Esophagus mucosa (tissue), 1 donor: ENCODE measurements at places on chromosomes 5 and 9.

DNA sequence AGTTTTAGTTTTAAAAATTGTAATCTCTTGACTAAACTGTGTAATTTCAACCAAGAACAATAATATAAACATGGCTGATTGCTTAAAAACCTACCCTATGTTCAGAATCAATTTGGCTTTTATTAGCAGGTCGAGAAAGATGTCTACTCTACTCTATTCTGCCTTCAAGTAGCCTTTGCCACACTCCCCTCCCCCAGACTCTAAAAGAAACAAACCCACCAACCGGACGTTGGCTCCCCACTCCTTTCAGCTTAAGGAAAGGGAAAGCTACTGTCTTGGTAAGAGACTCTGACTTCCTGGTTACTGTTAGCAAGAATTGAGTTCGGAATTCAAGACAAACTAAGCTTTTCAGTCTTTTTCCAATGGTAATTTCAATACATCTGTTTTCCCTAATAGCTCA lies 46.7 kb downstream of the TNFAIP8 start:
- no peak for ATAC-seq

DNA sequence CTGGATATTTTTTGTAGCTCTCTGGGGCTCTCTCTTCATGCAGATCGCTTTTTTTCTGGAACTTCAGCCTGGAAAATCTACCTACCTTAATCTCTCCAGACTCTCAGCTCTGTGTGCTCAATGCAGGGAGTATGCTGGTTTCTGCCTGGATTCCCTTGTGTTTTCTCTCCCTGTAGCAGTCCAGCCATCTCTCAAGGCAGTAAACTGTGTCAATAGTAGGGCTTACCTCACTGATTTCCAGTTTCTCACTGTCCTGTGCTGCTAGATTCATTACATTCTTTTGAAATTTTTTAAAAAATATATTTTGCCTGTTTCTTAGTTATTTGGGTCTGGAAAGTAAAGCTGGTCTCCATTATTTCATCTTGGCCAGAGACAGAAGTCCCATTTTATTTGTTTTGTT lies 951.4 kb downstream of the NR2F1-AS1 start:
- ATAC-seq, result no peak

- no peak for ATAC-seq
These were observed 5.3 kb downstream of the SLC12A7 start for GRCh38 chr5:1106385-1107166.

DNA sequence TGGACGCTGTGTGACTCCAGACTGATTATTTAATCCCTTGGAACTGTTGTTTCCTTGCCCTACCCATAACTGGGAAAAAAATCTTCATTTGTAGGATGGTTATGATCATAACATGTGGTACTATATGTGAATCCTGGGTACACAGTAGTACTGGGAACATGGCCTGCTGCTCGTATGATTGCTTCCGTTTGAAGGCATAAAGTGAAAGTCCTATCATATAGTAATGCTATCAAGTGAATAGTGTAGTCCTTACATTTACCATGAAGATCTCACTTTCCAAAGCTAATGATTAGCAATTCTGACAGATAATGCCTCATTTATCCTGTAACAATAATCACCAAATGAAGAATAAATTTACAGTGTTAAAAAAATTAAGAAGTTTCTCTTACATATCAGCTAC lies 53.2 kb downstream of the MEF2C start:
- ATAC-seq, result no peak

GRCh38 chr5:120567921-120568320 lies 103.8 kb downstream of the PRR16 start:
- ATAC-seq, result no peak

DNA sequence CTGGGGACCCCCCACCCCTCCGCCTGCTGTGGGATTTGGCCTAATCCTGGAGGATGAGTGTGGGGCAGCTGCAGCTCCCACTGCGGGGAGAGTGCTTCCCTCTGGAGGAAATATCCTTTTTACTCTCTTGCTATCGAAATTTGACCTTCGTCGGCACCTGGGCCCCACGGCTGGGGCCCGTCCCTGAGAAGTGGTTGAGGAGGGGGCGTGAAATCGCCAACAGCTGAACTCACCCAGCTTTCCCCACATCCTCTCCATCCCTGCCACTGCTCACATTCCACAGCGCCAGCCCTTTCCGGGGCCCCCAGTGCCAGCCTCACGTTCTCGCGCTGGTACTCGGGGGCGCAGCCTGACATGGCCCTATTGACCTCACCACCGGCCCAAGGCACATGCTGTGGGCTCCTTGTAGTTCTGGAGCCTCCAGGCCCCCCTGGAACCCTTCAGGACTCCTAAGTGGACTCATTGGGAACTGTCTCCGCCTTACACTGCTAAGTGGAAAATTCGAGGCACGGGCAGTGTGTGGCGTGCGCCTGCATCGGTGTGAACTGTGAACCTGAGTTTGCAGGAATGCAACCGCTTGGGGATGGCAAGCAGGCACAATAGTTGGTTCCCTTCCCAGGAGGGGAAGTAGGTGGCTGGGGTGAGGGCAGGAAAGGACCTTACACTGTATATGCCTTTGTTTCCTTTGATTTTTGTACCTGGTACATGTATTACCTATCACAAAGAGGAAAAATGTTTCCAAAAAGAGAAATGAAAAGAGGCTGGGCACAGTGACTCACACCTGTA lies 19.2 kb downstream of the FGFR4 start:
- ATAC-seq, result peak; percentile 29

DNA sequence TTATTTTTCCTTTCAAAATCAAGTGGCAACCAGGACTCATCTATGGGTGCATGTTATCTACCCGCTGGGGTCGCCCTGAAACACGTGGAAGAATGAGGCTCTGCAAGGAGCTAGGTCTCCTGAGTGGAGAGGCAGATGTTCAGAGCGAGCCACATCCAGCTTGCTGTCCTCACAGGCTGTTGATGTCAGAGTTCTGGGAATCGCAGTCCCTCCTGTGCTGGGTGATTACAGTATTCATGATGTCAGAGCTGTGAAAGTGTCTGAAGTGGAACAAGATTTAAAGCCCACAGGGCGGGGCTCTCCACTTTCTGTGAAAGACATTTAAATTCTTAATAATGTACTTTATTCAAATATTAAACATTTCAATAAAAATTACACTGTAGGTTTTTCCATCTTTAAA lies 24.4 kb upstream of the LMX1B start:
- no peak for ATAC-seq
